KBM-7 (cell line): ENCODE measurements at places on chromosomes 1 and 21.

GRCh38 chr1:43510621-43511020 is 20.1 kb upstream of the PTPRF start:
- DNase-seq = no peak

DNA sequence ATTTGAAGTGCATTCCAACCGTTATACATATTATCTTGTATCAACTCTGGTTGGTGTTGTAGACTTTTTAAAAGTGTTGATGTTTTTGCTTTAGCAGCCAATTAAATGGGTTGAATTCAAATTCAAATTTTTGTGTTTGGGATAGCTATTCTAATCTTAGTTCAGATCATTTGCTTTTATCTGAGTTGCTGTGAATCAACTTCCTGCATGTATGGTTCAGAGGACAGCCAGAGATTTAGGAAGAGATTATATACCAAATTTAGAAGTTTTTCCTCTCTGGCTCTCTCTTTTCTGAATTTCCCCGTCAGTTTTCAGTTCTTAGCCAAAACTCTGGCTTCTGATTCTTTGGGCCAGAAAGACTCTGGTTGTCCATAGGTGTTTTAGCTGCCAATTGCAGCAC is 415.5 kb downstream of the NUF2 start:
- no peak for DNase-seq

- no peak for DNase-seq
Observed at GRCh38 chr1:89753761-89754160, 67.1 kb upstream of the LRRC8D start.

GRCh38 chr1:204169858-204170257 is 3.7 kb upstream of the REN start:
- no peak for DNase-seq

- DNase-seq = no peak
Observed at GRCh38 chr1:63630238-63630637, 37.0 kb downstream of the PGM1 start.

DNA sequence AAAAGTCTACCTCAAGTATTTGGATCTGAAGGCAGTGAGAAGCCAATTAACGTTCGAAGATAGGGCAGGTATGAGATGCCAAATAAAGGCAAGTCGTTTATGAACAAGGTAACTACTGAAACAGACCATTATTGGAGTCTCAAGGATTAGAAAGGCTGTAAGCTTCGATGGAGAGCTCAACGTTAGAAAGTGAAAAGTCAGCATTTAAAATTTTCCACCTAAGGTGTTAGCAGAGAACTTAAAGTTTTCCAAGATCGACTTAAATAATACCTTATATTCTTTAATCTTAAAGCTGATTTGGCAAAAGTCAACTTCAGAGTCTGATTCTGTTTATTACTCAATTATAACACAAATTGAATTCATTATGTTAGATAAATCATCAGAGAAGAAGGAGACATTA is 28.1 kb downstream of the CLDN17 start:
- no peak for DNase-seq

GRCh38 chr1:162456323-162456722 is 41.3 kb upstream of the UHMK1 start:
- no peak for DNase-seq

- DNase-seq = no peak
Observed at GRCh38 chr1:78799926-78800325, 150.3 kb downstream of the IFI44 start.

- DNase-seq = no peak
Observed at GRCh38 chr1:109091839-109092193, 1.3 kb downstream of the TMEM167B start.

DNA sequence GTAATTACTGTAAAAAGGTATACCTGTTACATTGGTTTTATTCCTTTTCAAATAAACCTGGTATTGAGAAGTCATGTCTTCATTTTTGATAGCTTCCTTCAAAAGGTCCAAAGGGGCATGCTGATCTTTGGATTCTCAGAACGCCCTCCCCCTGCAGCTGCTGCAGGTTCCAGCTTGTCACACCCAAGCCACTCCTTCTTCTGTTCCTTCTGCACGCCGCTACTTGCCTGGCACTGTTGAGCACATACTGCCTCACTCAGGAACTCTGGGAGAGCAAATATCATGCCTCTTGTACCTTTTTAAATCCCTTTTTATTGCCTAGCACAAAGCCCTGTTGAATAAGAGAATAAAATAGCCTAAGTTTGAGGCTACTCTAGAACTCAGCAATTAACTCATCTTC is 136.9 kb downstream of the BARHL2 start:
- no peak for DNase-seq

- DNase-seq = no peak
Observed at GRCh38 chr1:82646888-82647287, 846.2 kb downstream of the ADGRL2 start.

GRCh38 chr1:180136968-180137356 is 17.7 kb upstream of the QSOX1 start:
- DNase-seq = no peak
